ENCODE measurements at places on chromosomes 7 and 10.

DNA sequence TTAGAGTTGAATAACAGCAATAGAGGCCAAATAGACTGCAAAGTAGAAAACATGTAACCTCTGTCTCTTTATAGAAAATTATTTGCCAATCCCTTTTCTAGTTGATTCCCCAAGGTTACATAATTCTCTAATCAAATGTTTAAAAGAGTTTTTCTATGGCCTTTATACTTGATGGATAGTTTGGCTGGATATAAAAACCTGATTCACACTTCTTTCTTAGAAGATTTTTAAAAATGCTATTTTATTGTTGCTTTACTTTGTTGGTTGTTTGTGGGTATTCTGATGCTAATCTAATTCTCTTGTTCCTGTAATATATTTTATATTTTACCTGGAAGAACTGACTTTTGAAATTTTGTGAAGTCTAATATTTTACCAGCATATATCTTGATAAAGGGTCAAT is 331.1 kb upstream of the MTPN start:
- no peak for DNase-seq

- no peak for DNase-seq
Observed at GRCh38 chr7:1246871-1247526, 14.3 kb downstream of the UNCX start.

DNA sequence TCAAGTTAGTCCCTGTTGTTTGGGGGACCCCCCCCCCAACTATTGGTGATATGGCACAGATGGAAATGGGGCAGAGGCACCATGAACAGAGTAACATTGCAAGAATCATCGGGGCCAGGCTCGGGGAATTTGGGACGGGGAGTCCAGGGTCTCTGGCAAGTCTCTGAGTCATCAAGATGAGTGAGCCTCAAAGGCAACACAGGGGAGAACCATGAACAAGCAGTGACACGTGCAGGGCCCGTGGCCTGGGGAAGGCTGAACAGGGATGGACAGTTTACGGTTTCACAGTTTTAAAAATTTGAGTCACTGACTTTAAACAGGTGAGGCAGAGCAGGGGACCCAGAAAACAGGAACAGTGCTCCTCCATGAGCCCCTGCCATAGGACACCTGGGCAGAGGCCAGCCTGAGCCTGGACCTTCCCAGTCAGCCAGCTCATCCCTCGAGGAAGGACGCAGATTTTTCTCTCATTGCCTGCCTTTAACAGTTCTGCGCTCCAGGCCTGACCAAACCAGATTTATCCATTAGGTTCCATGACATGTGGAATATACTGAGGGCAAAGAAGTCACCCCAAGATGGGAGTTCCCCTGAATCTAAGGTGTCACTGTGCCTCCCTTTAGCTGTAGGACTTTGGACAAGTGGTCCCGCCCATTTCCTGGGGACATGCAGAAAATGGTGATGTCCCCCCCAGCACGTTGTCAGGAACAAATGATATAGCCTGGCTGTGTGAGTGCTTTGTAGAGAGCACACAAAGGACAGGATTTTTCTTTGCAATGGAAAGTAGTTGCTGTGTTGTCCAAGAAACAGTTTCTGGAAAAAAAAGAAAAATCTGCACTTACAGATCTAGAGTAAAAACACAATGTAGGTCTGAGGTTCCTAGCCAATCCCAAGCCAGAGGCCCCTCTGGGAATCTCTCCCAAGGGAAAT is 23.8 kb downstream of the CHST15 start:
- DNase-seq, result no peak

- DNase-seq, result peak; percentile 4
Observed at GRCh38 chr7:103851357-103851756, 138.1 kb downstream of the RELN start.

GRCh38 chr7:148277042-148277660 is 313.4 kb upstream of the C7orf33 start:
- no peak for DNase-seq

- DNase-seq, result no peak
Observed at GRCh38 chr7:71627651-71628050, 495.7 kb downstream of the GALNT17 start.

DNA sequence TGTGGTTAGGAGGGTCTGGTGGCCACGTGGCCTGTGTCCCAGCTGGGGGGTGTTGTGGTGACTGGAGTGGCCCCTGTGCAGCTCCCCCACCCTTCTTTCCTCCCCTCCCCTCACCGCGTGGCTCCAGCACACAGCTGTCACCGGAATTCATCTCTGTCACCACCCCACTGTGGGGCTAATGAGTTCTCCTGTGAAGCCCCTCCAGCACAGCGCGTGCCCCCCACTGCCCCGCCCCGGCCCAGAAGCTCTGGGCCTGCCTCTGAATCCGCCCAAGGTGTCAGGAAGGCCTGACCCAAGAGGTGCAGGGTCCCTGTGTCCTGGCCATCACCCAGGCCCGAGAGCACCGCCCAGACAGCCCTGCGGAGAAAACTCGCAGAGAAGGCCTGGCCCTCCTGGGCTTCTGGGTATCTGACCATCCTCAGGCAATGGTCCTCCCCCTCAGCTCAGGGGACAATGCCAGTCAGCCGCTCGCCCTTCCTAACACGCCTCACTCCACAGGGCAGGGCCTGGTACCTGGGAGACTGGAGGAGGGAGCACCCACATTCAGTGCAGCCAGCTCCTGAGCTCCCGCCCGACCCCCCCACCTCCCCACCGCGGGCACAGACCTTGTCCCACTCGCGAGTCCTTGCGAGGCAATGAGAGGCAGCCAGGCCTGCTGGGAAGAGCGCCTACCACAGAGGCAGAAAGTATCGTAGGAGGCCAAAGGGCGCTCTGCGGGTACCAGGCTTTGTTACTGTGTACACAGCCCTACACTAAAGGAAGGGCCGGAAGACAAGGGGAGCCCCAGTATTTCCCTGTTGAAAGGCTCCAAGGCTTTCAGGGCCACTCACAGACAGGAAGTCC is 38.2 kb downstream of the GBX1 start:
- no peak for DNase-seq

DNA sequence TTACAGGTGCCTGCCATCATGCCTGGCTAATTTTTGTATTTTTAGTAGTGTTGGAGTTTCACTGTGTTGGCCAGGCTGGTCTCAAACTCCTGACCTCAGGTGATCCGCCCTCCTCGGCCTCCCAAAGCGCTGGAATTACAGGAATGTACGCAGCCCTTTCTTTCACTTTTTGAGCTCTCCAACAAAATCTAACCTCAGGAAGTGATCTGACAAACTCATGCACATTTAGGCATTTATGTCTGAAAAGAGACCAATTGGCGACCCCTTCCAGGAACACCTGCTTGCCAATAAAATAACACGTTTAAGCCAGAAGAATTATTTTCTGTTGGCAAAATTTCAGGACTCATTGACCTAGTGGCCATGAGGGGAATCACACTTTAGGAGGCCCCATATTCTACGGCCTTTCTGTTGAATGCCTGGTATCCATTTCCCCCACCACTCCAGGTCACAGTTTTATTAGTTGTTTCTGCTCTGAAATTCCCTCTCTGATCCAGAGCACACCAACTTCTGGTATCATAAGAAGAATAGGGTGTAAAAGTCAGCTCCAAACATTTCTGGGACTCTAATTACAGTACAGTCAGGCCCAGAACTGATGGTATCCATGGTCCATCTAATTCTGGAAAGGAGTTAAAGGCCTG is 65.8 kb upstream of the FRMD4A start:
- no peak for DNase-seq

GRCh38 chr7:87810130-87810529 is 66.0 kb downstream of the SLC25A40 start:
- DNase-seq, result no peak

GRCh38 chr7:35752742-35753141 is 48.1 kb upstream of the SEPTIN7 start:
- DNase-seq, result no peak

- DNase-seq, result no peak
Observed at GRCh38 chr10:112052166-112052565, 131.4 kb downstream of the GPAM start.

GRCh38 chr7:2445898-2446555 is 30.2 kb downstream of the GRIFIN start:
- no peak for DNase-seq

DNA sequence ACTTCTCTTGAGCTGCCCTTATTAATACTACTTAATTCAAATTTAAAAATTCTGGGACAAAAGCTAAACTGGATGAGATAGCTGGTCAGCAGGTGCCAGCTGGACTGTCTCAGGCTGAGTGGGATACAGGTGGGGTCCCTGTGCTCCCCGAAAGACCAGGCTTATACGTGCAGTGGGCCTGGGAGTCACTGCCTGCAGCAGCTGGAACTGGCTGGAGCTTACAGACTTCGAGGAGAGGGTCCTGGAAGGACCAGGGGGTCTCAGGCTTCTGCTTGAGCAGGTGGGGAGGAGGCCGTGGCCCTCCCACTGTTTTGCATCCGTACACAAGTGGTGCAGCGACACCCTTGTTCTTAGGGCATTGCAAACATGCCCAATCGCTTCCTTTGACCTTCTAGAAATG is 203.7 kb downstream of the GLRX3 start:
- DNase-seq, result no peak

DNA sequence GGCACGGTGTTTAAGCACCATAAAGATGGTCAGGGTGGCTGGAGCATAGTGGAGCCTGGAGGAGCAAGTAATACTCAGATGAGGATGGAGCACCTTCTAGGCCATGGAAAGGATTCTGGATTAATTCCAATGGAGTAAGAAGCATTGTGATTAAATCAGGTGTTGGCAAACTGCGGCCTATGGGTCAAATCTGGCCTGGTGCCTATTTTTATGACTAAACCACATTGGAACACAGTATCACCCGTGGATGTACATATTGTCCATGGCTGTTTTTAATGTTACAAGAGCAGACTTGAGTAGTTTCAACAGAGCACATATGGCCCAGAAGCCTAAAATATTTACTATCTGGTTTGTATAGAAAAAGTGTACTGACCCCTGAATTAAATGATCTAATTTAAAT is 49.9 kb upstream of the TMEM248 start:
- no peak for DNase-seq

DNA sequence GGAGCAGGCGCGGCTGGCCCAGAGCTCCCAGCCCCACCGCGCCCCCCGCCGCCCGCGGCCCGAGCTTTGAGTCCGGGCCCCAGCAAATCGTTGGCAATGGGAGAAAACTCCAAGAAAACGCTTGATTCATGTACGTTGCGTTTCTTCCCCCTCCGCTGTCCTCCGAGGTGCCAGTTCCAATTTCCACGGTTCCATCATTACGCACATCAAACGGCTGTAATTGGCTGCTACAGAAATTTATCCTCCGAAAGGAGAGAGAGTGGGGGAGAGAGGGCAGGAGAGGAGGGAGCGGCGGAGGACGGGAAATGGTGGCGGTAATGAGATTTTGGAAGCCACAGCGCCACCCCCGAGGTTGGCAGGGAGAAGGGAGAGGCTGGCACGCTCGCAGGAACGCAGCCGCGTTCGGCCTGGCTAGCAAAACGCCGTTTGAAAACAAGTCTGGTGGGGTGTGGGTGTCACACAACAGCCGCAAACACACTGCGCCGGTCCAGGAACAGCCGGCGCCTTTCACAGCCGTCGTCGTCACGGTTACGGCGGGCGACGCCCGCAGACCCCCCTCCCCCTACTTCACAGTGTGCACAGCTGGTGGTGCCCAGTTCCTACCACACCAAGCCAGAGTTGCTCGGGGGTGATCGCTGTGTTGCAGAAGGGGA is 57.5 kb downstream of the UNCX start:
- DNase-seq, result peak; percentile 73

DNA sequence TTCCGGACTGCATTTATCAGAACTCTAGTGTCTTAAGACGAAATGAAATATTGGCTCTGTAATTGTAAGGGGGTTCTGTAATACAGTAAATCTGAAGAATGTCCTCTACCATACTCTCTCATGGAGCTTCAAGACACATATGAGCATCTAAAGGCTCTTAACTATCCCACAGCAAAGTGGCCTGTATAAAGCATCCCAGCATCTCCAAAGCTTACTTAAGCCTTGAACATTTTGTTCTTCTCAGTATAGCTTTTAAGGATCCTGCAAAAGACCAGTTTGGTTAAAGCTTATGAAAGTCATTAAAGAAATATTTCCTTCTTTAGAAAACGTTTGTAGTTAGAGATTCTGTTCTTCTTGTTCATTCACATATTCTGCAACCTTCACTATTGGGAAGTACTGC is 75.1 kb downstream of the HGF start:
- no peak for DNase-seq

- DNase-seq, result no peak
Observed at GRCh38 chr10:99276848-99277486, 41.3 kb upstream of the HPSE2 start.

- DNase-seq, result no peak
Observed at GRCh38 chr10:29583674-29584073, 51.1 kb downstream of the SVIL start.

DNA sequence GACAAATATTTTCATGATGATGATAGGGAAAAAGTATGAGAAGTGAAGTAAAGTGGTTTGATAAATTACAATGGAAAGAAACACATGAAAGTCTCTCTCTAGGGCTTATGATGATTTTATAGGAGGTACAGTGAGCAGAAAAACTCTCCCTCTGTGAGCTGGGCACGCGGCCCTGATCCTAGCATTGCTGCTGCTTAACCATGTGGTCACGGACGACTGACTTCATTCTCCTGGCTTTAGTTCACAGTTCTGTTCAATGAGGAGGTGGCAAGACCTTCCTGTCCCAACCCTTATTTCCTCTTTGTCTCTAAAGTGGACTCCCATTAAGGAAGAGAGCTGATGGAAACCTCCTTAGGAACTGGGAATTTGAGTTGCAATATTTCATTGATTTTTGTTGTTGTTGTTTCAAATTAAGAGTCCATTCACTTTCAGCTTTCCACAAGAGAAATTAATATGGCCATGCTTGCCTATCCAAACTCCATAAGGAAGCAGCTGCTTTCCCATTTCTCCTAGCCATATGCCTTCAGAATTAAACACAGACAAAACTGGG is 8.2 kb upstream of the PON3 start:
- DNase-seq, result no peak

- no peak for DNase-seq
Observed at GRCh38 chr10:19749185-19749729, 67.0 kb upstream of the PLXDC2 start.

DNA sequence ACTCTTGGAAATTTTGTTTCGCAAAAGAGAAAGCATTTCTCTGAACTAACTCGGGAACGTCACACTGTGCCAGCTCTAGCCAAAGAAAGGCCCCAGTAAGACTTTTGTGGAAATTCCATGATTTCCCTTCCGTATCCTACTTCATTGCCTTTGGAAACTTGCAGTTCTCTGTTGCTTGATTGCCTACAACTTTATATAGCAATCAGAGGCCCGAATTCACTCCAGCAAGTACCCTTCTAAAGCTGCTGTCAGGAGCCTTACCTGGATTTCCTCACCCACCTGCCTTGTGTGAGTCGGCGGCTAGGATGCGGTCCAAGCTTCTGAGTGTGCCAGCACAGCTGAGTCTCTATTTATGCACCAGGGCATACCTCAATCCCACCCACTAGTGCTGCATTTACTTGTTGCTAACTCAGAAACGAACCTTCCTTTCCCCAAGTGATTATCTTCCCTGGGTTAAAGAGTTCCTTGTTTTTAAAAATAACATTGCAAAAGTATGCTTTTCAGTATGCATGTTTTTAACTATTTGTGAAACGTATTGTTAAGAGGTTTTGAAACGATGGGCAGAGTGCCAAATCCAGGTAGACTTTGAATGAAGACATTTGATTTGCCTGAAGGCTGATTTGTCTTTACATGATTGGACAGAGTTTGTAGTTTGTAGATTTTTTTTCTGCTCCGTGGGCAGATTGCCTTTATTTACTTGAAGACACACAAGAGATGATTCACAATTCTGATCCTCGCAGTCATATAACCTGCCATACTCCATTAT is at the start of gene AGR2:
TSS of gene AGR2 (minus strand) at position 326 of the 766 bp plus-strand sequence. CDS start 3,203 bp downstream, outside the sequence.
- no peak for DNase-seq
